ENCODE measurements at places on chromosomes 7 and 10.
A peak's percentile ranks its signal among the peaks of the same experiment; 100 is the strongest.

DNA sequence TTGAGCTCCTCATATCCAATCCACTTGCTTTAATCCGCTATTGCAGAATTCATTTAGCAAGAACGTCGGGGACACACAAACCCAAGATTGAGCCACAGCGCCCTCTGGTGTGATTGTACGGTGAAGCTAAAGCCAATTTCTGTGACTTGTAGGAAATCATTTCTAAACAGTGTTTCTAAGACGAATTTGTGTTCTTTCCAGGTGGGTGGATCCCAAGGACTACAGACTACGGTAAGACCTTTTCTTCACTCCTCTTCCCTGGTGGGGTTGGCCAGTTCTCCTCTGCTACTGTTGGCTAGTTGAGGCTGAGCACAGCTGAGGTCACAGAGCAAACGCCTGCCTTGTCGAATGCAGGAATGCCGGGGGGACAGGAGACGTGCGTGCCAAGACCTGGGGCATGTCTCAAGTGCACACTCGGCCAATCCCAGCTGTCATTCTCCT is 5.2 kb downstream of the DMBT1 start:
- peak; percentile 80 for DNase-seq

- no peak for DNase-seq
These were observed 89.8 kb downstream of the MBL2 start for GRCh38 chr10:52682766-52683165.

DNA sequence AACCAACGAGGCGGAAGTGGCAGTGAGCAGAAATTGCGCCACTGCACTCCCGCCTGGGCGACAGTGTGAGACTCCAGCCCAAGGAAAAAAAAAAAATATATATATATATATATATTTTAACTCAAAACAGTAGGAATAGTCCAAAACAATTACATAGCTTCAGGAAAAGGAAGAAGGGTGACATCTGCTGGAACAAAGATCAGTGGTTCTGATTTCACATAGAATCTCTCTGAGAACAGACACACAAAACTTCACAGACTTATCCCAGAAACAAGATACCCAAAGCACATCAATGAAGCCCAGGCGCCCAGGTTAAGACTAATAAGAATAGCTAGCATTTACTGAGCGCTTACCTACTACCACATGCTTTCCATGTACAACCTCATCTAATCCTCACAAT is 45.0 kb downstream of the DNMBP start:
- no peak for DNase-seq

DNA sequence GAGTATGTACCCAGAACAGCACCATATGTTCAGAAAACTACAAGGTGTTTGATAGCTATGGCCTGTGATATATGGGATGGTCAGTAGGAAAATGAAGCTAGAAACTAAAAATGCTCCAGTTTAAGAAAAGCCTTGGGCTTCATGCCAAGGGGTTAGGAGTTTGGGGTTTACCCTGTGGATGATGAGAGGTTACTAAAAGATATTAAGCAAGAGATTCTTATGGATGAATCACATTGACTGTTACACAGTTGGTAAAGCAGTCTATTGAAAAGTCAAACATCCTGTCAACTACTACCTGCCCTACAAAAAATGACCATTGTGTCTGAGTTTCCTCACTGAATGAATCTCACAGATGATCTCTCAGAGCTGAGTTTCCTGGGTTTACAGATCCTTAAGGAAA is 166.2 kb upstream of the INHBA start:
- no peak for DNase-seq

GRCh38 chr7:21383227-21384220 is 44.4 kb upstream of the SP4 start:
- no peak for DNase-seq

GRCh38 chr7:5225616-5226290 is 35.7 kb downstream of the WIPI2 start:
- DNase-seq, result no peak

GRCh38 chr10:94200146-94200837 is 162.4 kb downstream of the NOC3L start:
- no peak for DNase-seq

DNA sequence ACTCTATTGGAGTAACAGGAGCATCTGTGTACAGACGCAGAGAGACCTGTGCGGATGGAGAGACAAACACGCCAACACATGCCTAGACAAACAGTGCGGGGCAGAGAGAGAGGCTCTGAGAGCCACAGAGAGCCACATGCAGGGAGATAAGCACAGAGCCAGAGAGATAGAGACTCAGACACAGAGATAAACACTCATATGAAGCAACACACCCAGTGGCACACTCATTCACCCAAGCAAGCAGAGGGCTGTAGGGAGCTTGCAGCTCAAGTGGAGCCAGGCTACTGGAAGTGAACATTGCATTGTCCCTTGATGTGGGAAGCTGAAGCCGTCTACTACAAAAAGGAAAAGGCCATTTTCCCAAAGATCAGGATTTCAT is 46.6 kb upstream of the PODXL start:
- DNase-seq, result no peak

DNA sequence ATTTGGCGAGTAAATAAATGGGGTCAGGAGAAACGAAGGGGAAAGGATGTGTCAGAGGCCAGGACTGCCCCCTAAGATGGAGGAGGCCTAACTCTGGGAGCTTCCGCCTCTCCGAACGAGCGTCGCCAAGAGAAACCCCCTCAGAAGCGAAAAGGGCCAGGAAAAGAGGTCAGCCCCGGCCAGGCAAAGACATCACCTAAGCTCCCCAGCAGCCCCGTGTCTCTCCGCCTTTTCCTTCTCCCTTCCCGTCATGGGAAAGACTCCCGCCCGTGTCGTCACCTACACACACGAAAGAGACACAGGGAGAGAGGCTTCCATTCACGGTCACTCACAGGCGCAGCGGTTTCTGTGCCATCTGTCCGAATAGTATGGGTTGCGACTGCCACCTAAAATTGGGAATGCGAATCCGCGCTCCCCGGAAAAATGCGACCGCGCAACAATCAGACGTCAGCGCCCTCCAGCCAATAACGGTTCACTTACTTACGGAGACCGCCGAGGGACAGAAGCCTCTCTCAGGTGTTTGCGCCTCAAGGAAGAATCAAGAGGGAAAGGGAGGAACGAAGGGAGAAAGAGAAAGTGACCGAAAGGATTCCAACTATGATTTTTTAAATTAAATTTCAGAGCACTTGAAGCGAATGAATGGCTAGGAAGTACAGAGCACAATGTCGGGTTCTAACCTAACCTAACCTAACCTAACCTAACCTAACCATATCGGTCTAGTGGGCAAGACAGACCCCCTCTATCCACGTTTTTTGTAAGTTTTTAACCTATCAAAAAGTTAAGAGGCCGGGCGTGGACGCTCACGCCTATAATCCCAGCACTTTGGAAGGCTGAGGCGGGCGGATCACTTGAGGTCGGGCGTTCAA is at the start of gene CWF19L1:
TSS of gene CWF19L1 (minus strand) at position 400 of the 866 bp plus-strand sequence. CDS start at position 355, 45 bp downstream.
- peak; percentile 70 for DNase-seq

DNA sequence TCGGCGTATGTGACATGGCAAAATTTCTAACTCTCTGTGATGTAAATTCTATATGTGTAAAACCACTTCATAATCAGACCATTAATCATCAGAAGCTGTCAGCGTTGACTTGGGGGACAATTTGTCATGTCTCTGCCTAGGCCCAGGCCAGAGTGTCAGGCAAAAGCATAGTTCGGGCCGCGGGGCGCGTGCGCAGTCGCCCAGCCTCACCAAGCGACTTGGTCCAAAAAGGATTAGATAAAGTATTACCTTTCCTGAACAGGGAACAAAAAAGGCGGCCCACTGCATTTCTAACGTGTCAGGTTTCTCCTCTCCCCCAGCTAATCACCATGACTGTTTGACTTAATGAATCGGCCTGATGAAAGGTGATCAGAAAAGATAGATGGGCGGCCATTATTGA is 114.2 kb downstream of the EBF3 start:
- DNase-seq, result no peak

DNA sequence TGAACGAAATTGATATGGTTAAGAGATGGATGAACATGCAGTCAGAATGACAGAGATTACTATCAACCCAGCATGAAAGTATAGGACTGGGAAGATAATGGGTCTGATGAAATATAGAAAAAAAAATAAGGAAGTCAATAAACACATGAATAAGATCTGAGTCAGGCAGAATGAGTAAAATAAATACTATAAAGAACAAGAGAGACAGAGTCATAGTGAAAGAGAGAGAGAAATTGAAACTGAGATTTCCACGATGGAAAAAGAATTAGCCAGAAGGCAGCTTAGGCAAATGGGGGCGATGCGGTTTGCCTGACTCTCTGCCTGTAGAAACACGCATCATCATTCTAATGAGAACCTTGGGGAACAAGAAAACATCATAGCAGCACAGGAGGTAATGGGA is 26.6 kb downstream of the SEMA3D start:
- DNase-seq, result no peak

DNA sequence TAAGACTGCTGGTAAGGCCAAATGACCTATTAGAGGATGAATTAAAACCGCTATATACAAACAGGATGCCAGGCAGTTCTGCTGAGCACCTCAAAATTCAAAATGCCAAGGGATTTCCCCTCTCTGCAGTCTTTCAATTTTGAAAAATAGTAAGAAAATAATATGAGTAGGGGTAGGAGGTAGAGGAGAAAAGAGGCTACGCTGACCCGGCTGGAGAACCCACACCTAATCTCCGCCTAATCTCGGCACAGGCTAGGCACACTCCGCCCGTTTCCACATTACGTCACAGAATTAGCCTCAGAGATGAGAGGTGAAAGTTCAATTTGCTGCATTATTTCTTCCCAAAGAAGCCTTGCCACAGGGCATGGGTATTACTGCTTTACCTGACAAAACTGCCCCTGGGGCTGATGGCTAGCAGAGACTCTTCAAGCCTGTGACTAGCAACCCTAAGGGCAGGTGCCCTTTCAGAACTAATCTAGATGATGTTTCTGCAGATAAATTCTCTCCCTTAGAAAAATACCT is 21.3 kb upstream of the SPOCK2 start:
- no peak for DNase-seq

GRCh38 chr7:73556208-73557107 is 1.0 kb downstream of the BCL7B start:
- no peak for DNase-seq

GRCh38 chr7:875476-876076 is 778 bp upstream of the GET4 start:
- no peak for DNase-seq

GRCh38 chr7:128745706-128746105 is 6.5 kb downstream of the CALU start:
- no peak for DNase-seq

DNA sequence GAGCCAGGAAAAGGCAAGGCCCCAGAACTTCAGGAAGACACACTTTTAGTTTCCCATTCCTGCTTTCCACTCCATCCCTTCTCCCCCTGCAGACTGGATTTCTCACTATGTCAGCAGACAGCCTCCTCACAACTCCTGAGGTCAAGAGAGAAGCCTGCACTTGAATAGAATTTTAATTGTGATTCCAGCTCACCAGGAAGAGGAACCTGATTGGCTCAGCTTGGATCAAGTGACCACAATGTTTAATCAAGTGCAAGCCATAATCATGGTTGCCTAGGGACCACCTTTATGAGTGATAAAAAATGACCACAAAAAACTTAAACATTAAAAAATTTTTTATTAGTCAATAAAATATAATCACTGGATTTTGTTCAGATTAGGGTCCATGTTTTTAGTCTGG is 244.7 kb upstream of the RHOBTB1 start:
- no peak for DNase-seq

DNA sequence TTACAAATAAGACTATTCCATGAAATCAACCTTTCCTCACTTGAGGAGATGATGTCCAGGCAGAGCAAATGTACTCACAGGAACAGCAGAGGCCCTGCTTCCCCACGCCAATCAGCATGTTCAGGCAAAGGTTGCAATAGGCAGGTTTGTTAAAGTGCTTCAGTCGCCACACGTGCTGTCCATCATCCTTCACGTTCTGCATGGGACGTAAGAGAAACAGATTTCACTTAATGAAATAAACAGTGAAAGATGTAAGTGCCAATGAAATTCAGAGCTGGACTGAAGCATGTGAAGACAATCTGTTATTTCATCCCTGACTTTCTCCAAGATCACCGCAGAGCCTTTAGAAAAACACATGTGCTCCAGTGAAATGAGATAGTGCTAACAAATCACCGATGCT is 217.4 kb downstream of the DGKB start:
- DNase-seq, result no peak

GRCh38 chr10:124665558-124665957 is 78.6 kb downstream of the FAM53B start:
- DNase-seq, result no peak

DNA sequence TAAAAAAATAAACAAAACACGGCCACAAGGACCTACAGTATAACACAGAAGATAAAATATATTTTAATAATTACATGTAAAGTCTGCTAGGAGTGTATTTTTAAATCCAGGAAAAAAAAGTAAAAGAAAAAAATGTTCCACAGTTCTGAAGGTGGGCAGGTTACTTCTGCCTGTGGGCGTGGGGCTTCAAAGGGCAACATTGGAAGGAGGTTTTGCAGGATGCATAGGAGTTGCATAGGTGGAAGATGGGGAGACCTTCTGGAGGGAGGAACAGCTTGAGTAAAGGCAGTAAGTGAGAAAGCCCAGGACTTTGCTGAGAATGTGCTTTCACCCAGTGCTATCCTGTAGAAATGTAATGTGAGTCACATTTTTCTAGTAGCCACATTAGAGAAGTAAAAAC is 37.5 kb upstream of the PLXNA4 start:
- DNase-seq, result no peak

DNA sequence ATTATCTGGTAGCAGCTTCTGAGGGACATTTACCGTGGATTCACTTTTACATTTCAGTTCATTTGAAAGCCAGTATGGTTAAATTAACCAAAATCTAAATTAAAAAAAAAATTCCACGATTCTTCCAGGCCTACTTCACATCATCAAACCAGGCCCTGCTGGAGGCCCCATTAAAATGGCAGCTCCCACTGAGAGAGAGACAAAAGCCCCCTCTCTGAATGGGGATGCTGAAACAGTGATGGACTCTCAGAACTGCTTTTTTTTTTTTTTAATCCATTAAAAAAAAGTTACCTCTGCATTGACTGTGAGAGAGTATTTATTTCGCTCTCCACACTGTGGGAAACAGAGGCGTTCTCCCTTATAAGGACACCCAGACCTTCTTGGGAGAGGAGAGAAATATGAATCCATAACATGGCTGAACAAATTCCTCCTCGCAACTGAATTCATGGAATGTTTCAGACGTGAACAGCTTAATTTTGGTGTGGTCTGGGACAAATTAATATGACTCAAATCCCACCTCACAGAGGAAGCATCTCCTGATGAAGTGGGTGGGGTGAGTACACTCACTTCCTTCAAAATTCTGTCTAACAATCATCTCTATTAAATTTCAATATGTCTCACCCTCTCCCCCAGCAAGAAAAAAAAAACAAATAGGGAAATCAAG is 73.5 kb downstream of the SAMD9 start:
- DNase-seq, result no peak

GRCh38 chr7:30575910-30576309 is 18.8 kb upstream of the GARS1 start:
- no peak for DNase-seq

GRCh38 chr7:141649865-141650634 is 51.9 kb downstream of the DENND11 start:
- peak; percentile 28 for DNase-seq

- DNase-seq, result no peak
These were observed 3.3 kb upstream of the TBXAS1 start for GRCh38 chr7:139825666-139826290.

GRCh38 chr7:126818393-126819196 is 434.1 kb downstream of the GRM8 start:
- no peak for DNase-seq
